HS-5 (cell line): ENCODE measurements at places on chromosomes 16 and 17.

DNA sequence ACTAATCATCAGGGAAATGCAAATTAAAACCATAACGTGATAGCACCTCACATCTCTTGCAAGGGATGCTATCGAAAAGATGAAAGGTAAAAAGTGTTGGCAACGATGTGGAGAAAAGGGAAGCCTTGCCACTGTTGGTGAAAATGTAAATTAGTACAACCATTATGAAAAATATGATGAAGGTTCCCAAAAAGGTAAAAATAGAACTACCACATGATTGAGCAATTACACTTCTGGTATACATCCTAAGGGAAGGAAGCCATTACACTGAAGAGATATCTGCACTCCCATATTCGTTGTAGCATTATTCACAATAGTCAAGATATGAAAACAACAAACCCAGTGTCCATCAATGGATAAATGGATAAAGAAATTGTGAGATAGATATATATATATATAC lies 21.5 kb downstream of the ABCA10 start:
- DNase-seq, result no peak

- DNase-seq, result no peak
Measured at GRCh38 chr16:51994597-51994996, 552.3 kb downstream of the TOX3 start.

DNA sequence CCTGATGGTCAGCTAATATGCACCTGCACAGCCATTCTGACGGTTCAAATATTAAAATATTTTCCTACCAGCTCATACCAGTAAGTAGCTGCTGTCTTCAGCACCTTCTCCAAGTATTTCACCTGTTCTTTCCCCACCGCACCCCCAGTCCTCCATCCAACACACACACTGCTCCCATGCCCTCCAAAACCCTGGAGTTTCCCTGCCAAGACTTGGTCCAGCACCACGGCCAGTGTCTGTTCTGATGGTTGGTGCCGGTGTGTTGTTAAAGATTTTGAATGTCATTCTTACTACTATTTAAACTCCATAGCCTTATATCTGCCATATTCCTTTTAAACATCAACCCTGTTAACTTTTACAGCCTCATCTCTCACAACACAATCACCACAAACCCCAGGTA lies 142.4 kb downstream of the GSG1L start:
- DNase-seq, result no peak

GRCh38 chr16:75787440-75787839 lies 61.1 kb upstream of the CPHXL start:
- DNase-seq, result no peak

DNA sequence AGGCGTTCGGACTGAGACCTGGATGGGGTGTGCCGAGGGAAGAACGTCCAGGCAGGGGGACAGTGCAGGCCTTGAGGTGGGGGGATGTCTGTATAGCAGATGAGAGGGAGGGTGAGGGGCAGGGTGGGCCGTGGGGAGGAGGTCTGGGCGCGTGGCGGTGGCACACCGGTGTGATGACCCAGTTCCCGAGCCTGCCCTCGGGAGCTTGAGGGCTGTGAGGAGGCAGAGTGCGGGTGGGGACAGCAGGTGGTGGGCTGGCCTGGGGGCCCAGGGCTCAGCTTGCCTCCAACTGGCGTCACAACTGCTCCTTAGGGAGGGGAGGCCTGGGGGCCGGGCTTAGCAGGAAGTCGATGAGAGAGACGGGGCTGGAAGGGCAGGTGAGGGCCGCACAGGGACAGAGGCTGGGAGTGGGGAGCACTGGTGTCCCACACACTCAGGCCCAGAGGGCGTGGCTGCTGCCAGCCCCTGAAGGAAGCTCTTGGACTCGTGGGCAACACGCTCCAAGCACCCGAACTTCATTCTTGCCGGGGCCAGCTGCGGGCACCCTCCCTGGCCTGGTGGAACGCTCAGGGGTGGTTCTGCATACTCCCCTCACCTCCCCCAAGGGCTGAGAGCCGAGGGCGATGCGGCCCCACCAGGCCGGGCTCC lies 6.5 kb downstream of the CACNA1H start:
- no peak for DNase-seq

DNA sequence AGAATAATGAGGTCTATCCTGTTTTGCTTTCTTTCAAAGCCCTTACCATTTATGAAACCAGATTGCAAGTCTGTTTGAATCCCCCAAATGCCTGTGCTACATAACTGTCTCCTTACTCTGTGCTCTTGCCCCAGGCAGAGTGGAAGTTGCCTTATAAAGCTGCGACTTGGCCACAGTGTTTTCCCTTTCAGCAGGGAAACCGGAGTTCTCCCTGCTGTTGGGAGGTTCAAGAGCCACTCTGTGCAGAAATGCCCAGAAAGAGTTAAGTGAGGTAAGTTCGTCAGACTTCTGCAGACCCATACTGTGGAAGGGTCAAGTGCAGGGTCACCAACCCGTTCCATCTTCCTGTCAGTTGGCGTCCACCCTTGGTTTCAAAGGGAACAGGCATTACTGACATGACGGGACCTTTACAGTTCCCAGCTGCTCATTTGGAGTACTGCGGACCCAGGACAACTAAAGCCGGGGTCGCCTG lies 508.9 kb downstream of the WWOX start:
- no peak for DNase-seq
